ENCODE measurements at places on chromosomes 5 and 9. TPM values are rescaled to one million over a fixed set of nuclear protein-coding genes. Genes with fewer than 3 reads are reported as not detected.

- H3K4me1 ChIP-seq: no peaks in the 10 kb centered on the region
- peak overlapping the region; percentile 2 for H3K27ac ChIP-seq
- no peak overlapping the region for H3K4me3 ChIP-seq
- H3K36me3 ChIP-seq: no peaks in the 10 kb centered on the region
Observed at GRCh38 chr5:34439601-34440000, 216.5 kb upstream of the RAI14 start.

- no peaks in the 10 kb centered on the region for H3K27me3 ChIP-seq
- H3K27ac ChIP-seq: no peak overlapping the region
- no peaks in the 10 kb centered on the region for H3K36me3 ChIP-seq
Observed at GRCh38 chr9:120742951-120743416, 28.7 kb upstream of the MEGF9 start.

DNA sequence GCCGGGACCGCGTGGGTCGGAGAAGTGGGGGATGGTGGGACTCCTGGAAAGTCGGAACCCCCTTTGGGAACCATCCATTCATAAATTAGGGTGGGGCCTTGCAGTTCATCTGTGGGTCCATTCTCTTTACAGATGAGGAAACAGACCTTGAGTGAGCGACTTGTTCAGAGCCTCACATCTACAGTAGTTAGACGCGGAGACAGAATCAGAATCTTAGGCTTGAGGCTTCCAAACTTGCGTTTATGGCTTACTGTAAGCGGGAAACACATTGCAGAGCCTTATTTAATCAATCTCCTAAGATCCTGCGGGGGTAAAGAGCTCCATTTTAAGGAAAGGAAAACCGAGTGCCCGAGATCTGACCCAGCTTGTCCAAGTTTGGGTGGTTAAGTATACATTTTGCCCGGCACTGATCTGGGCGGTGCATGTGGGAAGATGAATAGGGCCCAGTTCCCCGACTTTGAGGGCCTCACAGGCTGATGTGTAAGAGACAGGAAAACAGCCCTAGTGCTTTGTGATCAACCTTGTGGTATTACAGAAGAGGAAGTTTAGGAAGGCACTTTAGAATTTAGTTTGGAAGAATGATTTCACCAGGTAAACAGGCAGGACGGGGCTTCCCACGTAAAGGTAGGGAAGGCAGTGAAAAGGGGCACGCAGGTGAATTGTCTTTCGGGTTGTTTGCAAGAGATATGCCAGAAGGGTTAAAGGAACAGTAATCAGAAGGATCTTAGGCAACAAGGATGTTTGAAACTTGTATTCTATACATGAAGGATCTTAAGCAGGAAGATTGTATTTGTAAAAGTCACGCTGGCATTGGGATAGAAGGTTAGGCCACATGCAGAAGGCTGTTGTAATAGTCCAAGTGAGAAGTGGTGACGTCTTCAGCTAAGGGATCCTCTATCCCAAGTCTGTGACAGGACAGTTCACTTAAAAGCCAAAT lies 744 bp downstream of the TARS1 start:
- DNase-seq: peak; percentile 21
- H3K4me3 ChIP-seq: no peak overlapping the region
- H3K36me3 ChIP-seq: peaks cover 27% of the 10 kb centered on the region
- no peaks in the 10 kb centered on the region for H3K27me3 ChIP-seq

DNA sequence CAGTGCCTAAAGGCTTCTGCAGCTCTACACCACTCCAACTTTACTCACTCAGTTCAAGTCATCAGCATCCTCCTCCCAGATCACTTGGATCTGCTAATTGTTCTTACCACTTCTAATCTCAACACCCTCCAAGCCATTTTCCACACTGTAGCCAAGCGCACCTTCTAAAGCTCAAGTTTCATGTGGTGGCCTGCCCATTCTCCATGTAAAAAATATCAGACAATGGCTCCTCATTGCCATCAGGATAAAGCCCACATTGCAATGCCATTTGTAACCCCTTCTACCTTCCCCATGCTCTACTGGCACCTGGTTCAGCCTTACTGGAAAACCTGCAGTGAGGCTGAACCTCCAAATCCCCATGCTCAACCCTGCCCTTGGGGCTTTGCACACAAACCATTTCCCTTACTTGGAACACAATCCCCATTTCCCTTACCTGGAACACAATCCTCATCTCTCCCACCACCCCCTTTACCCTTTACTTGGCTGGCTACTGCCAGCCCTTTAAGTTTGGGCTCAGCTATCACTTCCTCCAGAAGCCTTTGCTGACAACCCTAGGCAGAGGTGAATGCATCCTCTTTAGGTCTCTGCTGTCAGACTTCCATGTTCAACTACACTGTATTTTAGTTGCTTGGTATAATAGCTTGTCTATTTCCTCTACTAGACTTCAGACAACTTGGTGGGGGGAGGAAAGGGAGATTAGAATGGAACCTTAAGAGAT lies 220.0 kb downstream of the TSSK1B start:
- H3K4me3 ChIP-seq: no peak overlapping the region
- no peaks in the 10 kb centered on the region for H3K4me1 ChIP-seq
- DNase-seq: no peak
- no peaks in the 10 kb centered on the region for H3K36me3 ChIP-seq

IL7R gene
- total RNA-seq: 112 TPM

GRCh38 chr9:137417161-137418021 lies 5.6 kb downstream of the EXD3 start:
- peak overlapping the region; percentile 66 for H3K27ac ChIP-seq
- no peaks in the 10 kb centered on the region for H3K27me3 ChIP-seq
- H3K36me3 ChIP-seq: peaks cover 2% of the 10 kb centered on the region
- H3K4me1 ChIP-seq: peaks cover 9% of the 10 kb centered on the region

NOXA1 gene
- 0.76 TPM for total RNA-seq

GRCh38 chr9:125690679-125691078 lies 16.3 kb downstream of the MAPKAP1 start:
- H3K4me3 ChIP-seq: no peak overlapping the region
- DNase-seq: no peak
- H3K27me3 ChIP-seq: no peaks in the 10 kb centered on the region

DNA sequence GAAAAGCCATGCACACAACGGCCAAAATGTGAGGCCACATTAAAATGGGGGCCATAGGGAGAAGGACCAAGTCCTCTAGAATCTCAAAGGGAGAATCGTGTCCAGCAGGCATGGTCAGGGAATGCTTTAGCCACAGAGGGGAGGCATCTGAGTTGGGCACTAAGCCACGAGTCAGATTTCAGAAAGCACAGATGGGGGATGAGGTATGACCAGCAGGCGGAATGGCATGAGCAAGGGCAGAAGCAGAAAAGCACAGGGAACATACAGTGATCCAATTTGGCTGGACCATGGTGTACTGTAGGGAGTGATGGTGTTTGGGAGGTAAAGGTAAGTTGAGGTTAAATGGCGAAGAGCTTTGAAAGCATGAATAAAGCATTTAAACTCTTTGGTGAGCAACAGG lies 214.6 kb downstream of the TLE1 start:
- H3K36me3 ChIP-seq: no peaks in the 10 kb centered on the region
- no peaks in the 10 kb centered on the region for H3K27me3 ChIP-seq
